ENCODE measurements at places on chromosomes 16 and 17.

GRCh38 chr17:19385521-19385983 lies 1.4 kb downstream of the MFAP4 start:
- no peak for DNase-seq

DNA sequence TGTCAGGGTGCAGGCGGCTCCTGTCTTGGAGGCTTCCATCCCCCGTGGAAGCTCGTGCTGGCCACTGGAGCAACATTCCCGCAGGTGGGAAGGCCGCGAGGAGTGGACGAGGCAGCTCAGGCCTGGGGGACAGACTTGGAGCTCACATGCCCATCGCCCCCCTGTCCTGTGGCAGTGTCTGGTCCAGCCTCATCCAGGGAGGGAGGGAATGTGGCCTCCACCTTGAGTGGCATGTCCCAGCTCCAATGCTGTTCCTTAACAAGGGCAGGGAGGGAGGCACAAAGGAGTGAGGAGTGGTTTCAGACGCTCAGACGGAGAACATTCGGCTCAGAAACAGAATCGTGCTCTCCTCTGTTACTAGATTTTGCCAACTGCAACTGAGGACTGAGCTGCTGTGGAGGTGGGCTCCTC lies 159.4 kb upstream of the CHMP6 start:
- DNase-seq, result peak; percentile 56

DNA sequence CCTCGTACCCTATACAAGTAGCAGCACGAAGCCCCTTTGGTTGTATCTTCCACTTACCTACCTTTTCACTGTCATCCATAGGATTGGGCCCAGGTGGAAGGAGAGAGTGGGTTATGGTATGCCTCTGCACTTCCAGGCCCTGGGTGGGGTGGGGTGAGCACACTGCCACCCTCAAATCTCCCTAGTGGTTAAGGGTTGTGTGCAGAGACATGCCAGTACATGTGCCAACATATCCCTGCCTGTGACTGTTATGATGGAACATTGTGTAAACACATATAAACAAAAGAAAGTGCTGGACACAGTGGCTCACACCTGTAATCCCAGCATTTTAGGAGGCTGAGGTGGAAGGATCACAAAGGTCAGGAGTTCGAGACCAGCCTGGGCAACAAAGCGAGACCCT lies 11.1 kb downstream of the HROB start:
- no peak for DNase-seq

GRCh38 chr17:64377769-64378282 lies 12.8 kb downstream of the PECAM1 start:
- DNase-seq, result peak; percentile 96

DNA sequence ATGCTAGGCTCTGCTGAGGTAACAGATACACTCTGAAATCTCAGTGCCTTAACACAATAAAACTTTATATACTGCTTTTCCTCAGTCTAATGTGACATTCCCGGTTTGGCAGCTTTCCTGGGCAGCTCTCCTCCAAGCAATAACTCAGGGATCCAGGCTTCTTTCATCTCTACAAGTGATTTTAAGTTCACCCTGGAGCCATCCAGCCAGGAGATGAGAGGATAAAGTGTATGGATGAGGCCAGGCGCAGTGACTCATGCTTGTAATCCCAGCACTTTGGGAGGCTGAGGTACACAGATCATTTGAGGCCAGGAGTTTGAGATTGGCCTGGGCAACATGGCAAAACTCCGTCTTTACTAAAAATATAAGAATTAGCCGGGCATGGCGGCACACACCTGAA lies 147.2 kb downstream of the UTP18 start:
- no peak for DNase-seq

DNA sequence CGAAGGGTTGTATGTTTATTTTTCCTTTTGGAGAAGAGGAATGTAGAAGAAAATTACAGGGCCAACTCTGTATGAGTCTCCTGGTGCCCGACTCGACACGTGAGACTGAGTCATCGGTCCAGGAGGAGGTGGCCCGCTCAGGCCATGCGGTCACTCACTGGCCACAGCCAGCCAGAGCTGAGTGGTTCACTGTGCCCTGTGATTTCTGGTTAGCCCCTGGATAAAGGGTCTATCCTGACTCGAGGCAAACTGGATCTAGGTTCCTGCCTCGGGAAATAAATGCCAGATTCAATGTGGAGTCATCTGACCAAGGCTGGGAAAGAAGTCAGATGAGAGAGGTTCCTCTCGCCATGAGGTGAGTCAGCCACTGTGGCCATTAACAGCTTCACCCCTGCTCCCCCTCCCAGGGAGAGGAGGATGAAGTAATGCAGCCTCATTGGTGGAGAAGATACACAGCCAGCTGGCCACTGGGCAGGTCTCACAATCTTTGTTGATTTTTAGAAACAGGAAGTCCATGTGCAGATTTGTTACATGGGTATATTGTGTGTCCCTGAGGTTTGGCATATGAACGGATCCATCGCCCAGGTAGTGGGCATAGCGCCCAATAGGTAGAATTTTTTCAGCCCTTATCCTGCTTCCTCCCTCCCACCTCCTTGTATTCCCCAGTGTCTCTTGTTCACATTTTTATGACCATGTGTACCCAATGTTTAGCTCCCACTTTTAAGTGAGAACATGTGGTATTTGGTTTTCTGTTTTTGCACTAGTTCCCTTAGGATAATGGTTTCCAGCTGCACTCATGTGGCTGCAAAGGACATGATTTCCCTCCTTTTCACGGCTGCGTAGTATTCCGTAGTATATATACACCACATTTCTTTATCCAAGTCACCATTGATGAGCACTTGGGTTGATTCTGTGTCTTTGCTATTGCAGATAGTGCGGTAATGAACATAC lies 21.7 kb upstream of the USP36 start:
- peak; percentile 95 for DNase-seq

DNA sequence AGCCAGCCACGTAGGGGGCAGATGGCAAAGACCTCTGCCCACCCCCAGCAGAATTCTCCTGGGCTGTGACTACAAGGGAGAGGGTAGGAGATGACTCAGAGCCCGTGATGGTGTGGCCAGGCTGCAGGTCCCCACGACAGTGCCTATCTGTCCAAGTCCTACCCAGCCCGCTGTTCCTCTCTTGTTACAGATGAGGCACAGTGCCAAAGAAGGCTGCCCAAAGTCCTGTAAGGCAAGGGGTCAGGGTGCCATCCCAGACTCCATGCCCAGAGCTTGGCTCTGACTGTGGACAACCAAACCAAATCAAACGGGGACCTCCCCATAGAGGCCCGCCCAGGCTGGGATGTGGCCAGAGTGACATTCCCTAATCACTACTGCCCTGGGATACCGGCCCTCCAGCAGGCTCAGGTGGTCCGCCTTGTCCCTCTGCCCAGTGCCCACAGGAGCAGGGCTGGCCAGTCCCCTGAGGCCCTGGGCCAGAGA lies 12.6 kb upstream of the BCAR1 start:
- no peak for DNase-seq

- DNase-seq, result peak; percentile 82
Observed at GRCh38 chr16:31868691-31869167, 4.9 kb upstream of the ZNF267 start.

GRCh38 chr16:24717411-24717810 lies 12.0 kb upstream of the TNRC6A start:
- peak; percentile 75 for DNase-seq

- DNase-seq, result no peak
Observed at GRCh38 chr16:6977916-6978315, 354.7 kb upstream of the RBFOX1 start.

GRCh38 chr17:74354123-74354522 lies 7.5 kb downstream of the BTBD17 start:
- DNase-seq, result no peak

DNA sequence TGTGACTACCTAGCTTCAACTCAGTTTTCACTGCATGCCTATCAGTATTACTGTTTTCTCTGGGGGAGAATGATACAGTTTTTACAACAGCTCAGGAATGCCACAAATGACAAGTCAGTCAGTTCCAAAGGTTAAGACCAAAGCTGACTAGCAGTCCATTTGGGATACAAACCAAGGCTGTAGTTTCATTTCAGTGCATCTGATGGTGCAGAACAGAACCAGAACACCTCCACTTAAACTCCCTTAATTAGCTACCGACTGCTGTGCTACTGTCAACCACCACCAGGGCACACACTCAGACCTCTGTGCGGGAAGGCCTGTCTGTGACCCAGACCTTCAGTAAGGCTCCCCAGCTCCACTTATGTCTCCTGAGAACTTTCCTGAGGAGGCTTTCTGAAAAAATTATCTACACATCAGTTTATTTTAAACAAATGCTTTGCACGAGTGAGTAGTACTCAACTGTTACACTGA lies 20.4 kb downstream of the NFE2L1 start:
- peak; percentile 39 for DNase-seq

- no peak for DNase-seq
Observed at GRCh38 chr17:49512296-49513043, 17.4 kb downstream of the NGFR start.

DNA sequence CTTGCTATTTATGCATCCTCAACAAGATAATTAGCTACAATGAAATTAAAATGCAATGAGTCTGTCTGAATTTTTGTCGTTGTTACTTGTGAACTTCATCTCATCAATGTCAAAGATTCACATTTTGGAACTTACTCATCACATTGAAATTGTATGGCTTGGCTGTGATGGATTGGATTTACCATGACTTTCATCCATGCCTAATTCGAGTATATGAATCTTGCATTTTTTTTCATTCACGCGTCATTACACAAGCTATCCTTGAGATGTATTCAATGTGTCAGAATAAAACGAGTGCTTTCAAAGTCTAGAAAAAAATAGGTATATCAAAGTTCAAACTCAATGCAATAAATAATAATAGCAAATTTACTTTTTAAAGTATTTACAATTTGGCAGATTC lies 265.3 kb downstream of the MAP2K6 start:
- no peak for DNase-seq

- no peak for DNase-seq
Observed at GRCh38 chr16:85601272-85601639, 11.9 kb upstream of the GSE1 start.

GRCh38 chr17:63364387-63364786 lies 81.7 kb downstream of the CYB561 start:
- DNase-seq, result peak; percentile 68

DNA sequence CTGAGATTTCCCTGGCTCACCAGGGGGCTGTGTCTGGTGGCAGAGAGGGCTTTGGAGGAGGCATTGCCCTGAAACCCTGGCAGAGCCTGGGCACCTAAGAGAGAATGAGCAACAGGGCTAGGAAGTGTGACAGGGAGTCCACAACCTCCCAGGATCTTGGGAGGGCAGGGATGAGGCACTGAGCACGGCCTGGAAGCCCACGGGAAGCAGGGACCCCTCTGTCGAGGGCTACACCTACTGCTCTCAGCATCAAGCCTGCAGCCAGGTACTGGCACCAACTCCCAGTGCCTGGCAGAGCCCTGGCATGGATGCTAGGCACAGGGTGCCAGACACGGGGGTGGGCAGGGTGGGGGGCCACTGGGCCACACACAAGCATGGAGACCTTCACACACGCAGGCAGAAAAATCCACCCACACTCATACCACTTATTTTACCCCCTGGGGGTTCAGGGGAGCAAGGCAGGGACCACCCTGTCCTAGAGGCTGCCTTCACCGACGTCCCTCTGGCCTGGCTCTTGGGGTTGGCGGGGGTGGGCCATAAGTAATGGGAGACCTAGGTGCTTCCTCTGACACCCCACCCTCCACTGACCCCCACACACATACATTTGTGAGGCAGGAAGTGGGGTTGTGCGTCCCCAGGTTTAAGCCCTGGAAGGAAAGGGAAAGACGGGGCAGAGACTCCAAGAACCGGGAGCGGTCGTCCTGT lies 970 bp upstream of the HSD11B2 start:
- no peak for DNase-seq

DNA sequence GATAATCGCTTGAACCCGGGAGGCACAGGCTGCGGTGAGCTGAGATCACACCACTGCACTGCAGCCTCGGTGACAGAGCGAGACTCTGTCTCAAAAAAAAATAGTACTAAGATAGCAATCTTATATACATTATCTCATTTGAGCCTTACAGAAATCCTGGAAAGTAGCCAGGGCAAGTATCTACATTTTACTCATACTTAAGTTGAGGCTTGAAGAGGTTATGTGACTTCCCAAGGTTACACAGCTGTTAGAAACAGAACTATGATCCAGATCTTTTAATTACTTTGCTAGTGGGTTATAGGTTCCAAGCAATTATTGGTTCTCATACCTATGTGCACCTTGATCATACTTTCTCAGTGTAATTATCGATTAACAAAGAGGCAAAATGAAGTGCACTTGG lies 15.4 kb downstream of the C17orf78 start:
- DNase-seq, result no peak

DNA sequence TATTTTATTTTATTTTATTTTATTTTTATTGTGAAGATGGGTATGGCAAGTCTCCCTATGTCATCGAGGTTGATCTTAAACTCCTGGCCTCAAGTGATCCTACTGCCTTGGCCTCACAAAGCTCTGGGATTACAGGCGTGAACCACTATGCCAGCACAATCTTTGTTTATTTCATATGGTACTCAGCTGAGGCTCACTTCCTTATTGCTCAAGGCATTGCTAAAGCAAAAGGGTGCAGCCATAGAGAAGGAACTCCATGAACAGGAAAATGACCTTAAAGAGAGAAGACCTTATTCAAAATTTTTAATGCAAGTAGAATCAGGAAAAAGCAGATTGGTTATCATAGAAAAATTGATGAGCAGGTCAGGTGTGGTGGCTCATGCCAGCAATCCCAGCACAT lies 110.6 kb upstream of the RBBP6 start:
- no peak for DNase-seq

- DNase-seq, result no peak
Observed at GRCh38 chr17:8243827-8244226, 4.0 kb downstream of the CTC1 start.

DNA sequence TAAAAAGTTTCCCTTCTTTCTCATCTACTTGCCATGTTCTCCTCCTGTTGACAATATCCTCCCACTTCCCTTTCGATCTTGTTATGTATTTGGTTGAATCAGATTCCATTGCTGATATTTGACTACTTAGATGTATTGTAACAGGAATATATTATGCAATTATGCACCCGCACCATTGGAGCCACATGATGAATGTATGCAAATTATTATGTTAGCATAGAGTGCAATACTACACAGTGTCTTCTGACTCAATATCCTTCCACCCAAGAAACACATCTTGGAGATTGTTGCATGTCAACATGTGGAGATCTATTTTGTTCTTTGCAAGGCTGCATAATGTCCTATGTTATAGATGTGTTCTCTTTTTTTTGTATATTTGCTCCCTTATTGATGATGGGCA lies 219.2 kb upstream of the RBFOX1 start:
- no peak for DNase-seq

GRCh38 chr17:64622931-64623654 lies 39.0 kb downstream of the SMURF2 start:
- peak; percentile 86 for DNase-seq

Data from fibroblast of pulmonary artery (primary cell).